Stimulated activated CD8-positive, alpha-beta memory T cell treated with anti-CD3 and anti-CD28 coated beads, Interleukin-4, amount 100 ng/mL, for 4 hours (primary cell): ENCODE measurements at places on chromosomes 13 and 19.

DNA sequence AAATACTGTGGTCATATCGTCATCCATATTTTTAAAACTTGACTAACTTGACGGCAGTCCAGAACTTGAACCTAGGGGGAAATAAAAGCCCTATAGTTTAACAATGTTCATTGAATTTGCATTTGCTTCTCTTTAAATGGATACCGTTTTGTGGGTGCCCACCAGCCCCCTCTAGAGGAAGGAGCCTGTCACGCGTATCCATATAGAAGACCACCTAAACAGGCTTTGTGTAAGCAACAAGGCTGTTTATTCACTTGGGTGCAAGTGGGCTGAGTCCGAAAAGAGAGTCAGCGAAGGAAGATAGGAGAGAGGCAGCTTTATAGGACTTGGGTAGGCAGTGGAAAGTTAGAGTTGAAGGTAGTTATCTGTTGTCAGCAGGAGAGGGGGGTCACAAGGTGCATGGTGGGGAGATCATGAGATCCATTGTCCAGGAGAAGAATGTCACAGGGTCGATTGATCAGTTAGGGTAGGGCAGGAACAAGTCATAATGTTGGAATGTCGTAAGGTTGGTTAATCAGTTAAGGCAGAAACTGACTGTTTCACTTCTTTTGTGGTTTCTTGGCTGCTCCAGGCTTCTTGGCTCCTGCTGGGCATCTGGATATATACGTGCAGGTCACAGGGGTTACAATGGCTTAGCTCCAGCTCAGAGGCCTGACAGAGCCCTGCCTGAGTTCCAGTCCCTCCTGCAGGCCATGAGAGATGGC is 42.5 kb upstream of the ANKRD10 start:
- no peak for DNase-seq

- peak; percentile 91 for DNase-seq
Measured at GRCh38 chr19:4123615-4124568, at the start of gene MAP2K2. TSS of gene MAP2K2 (minus strand) at chr19:4124122. CDS start at chr19:4123875, 247 bp downstream.

DNA sequence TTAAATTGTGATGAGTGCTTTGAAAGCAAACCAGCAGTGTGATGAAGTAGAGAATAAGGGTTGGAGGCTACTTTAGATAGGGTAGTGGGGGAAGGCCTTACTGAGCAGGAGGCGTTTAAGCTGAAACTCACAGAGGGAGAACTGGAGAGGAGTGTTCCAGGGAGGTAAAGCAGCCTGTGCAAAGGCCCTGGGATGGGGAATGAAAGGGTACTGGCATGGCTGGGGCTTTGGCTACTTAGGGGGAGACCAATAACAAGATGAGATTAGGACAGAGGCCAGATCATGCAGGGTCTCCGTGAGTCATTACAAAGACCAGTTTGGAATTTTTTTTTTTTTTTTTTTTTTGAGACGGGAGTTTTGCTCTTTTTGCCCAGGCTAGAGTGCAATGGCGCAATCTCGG is 1.1 kb downstream of the PPP5C start:
- no peak for DNase-seq

- no peak for DNase-seq
Measured at GRCh38 chr19:50199259-50199555, 4.2 kb upstream of the MYH14 start.
